Stimulated activated CD4-positive, alpha-beta T cell treated with anti-CD3 and anti-CD28 coated beads, Interleukin-2, amount 100 ng/mL, for 24 hours (primary cell): ENCODE measurements at places on chromosomes 5 and 9.

DNA sequence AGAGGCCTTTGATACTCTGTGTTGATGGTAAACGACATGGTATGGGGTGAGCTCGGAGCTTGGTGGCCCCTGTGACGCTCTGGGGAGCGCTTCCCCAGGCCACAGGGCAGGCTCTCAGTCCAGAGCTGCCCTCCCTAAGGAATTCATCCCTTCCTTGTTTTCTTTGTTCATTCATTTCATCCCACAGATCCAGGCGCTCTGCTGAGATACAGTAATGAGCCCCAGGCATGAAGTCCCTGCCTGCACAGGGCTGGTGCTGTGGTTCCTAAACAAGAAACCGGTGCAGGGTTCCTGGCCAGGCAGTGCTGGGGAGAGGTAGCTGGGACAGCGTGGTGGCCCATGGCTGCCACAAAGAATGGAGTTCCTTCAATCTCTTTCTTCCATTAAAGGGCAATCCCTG lies 14.4 kb downstream of the NEK6 start:
- DNase-seq = no peak

DNA sequence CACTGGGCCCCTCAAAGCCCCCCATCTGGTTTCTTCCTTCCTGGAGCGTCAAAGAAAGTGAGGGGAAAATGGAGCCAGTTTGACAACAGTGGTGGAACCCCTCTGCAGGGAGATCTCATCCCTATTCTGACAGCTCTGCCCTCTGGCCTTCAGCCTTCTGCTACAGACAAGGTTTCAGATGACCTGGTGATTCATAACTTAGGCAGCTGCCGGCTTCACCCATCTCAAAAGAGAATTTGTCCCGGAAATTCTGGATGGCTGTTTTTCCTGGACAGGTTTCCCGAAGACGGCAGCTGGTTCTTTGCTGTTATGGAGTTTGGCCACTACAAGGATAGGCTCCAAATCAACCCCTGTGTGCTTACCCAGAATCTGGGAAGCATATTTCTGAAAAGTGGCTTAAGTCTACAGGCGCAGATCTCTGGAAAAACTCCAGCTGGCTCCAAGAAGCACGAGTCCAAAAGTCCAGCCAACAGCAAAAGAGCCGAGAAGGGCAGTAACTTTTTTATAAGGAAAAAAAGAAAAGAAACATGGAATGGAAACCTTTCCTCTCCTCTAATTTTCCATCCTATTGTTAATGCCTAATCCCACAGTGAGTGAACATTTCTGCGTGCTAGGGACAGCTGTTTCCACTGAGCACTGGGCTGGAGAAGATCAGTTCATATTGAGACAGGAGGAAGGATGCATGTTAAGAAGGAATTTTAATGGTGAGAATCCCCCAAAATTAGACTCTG lies 54.5 kb downstream of the ZNF366 start:
- no peak for DNase-seq

DNA sequence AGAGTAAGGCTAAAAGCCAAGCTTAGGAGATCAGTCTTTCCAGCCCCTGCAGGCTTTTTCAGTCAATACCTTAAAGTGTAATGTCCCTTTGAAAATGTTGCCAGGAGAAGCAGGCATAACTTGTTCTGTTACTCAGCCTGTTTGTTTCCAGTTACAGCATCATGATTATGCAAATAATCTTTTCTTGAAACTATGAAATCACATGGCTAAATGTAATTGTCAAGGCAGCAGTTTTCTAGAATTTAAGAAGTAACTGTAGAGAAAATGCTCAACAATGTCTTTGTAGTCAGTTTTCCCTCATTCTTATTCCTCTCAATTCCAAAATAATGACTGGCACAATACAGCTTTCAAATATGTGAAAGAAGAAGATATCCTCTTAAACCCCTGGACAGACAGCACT lies 1.9 kb upstream of the GPR107 start:
- DNase-seq = no peak

DNA sequence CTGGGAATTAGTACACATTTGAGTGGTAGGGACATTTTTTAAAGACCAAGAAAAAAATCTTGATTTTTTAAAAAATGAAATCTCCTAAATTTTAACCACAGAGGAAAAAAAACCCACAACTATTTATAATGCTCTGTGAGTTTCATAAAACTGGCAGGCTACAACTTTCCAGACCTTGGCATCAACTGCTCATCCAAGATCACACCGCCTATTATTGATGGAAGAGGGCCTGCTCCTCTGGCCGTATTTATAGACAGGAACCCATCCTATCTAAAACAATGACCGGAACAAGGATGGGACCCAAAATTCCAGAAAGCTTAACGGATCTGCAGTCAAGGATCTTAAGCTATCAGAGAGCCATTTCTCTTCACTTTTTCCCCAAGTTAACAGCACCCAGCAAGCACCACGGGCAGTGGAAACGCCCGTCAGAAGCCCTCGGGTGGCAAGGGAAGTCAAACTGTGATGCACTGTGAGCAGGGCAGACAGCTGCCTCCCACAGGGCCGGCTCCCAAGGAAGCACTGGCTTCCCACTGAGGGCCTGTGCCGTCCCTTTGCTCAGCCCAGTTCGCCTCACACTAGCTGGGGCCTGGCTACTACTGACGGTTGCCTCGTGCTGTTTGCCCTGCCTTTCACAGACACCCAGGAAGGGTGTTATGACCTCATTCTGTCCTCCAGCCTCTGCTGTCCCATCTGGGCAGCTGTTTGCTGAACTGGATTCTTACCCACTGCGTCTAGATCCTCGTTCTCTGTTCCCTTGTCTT lies 62.8 kb downstream of the CDC14B start:
- DNase-seq = no peak

GRCh38 chr9:19424176-19424779 lies 15.5 kb downstream of the ACER2 start:
- no peak for DNase-seq

DNA sequence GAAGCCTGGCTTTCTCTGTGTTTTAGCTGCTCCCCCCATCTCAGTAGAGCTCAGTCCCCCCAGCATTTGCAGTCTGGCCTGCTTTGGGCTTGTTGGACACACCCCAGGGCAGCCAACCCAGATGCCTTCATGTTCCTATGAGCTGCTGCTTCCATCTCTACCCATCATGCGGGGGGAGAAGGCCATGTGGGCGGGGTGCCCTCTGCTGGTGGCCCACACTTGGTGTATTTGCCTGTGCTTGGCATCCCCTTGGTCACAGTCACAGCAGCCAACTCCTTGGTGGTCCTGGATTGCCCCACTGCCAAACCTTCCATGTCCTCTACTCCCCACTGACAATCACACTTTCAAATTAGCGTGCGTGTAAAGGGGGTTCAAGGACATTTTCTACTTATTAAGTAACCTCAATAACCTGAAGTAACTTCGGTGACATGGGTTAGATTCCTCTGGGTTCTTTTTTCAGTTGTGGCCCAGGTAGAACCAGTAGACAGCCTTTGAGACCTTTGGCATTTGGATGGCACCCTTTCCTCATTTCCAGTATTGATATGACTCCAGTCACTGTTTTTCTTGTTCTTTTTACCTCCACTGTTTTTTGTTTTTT lies 42.8 kb downstream of the SNX30 start:
- DNase-seq = peak; percentile 85

DNA sequence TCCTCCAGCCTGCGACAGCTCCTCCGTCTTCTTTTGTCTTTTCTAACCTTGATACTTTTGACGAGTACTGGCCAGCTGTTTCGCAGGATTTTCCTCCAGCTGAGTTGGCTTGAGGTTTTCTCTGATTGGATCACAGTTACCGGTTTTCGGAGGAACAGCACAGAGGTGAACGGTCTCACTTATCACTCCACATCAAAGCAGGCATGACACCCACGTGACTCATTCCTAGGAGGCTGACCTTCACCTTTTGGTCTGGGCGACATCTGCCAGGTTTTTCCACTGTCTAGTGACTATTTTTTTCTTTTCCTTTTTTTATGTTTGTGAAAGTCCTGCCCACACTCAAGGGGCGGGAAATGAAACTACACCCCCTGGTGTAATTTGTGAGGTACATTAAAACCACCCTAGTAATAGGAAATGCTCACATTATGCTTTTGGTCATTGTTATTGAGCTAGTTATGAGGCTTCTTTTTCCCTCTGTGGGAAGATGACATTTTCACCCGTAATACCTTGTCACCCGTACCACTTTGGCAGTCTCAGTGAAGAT lies 319.2 kb downstream of the GADD45G start:
- peak; percentile 70 for DNase-seq

GRCh38 chr9:71490810-71491209 lies 277.5 kb downstream of the CEMIP2 start:
- no peak for DNase-seq

- no peak for DNase-seq
Observed at GRCh38 chr5:82325996-82326395, 47.8 kb upstream of the RPS23 start.
